ENCODE measurements at places on chromosomes 11 and 22. TPM values are rescaled to one million over a fixed set of nuclear protein-coding genes. Genes with fewer than 3 reads are reported as not detected.

Gene ALDH3B1
- total RNA-seq = 37.2 TPM

Gene MIAT
- 0.49 TPM for total RNA-seq

Gene BTBD18
- not detected for total RNA-seq

Gene TMA7B
- not detected for total RNA-seq

- no peak for DNase-seq
These were observed 43.8 kb downstream of the NAT10 start for GRCh38 chr11:34149274-34149673.

GRCh38 chr22:21989049-21989448 lies 6.5 kb upstream of the TOP3B start:
- no peak for DNase-seq

DNA sequence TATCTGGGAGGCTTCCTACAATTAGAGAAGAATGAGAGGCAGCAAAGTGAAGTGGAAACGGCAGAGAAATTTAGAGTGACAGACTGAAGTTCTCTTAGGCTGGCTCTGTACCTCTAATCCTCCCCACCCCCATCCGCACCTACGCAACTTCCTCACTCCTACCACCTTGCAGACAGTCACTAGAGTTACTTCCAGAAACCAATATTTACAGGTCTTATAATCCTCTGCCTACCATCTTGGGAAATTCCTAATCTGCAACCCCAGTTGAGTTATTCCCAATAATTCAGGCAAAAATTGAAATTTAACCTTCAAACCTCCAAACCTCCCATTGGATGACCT lies 71.7 kb downstream of the PAK1 start:
- DNase-seq = peak; percentile 27

GRCh38 chr11:113270080-113270479 lies 44.3 kb upstream of the TTC12 start:
- no peak for DNase-seq
